ENCODE measurements at places on chromosomes 5 and 9.
A peak's percentile ranks its signal among the peaks of the same experiment; 100 is the strongest.

DNA sequence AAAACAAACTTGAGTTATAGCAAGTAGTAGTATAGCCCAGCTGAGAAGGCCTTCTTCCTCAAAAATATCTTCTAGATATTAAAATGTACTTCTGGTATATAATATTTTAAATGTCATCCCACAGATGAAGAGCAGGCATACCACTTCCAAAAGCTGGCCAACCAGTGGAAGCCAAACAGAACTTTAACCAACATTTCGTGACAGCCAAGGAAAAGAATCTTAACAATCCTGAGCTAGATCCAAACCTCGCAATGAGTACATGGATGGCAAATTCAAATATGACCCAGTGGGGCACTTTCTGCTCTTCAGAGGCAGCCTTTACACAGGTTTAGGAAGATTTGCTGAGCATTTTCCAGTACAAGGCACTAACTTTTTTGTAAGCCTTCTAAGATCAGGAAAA, 91.8 kb upstream of the ACO1 start:
- H3K27ac ChIP-seq, result no peak overlapping the region
- DNase-seq, result no peak
- no peak overlapping the region for H3K4me3 ChIP-seq

DNA sequence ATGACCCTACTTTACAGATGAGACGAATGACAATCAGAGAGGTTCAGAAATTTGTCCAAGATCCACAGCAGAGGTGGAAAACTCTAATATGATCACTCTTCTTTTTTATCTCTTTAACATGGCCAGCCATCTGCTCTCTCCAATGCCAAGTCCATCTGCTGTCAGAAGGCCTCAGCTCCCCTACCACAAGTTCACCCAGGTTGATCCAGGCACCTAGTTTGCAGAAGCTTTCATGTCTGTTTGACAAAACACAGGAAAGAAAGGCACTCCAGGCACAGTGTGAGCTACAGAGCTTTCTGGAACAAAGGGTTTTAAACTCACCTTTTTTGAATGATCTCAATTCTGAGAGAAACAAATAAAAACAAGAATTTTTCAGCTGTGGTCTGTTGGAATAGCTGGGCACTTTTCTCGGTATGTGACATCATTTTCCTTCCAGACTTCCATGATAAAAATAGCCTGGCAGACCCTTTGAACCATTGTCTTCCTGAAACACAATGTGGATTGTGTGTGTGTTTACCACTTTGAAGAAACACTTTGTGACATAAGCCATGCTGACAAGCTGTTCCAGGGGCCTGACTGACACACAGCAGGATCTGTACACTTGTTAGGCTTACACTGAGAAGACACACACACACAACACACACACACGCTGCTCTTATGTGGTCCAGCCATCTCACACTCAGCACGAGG, 214.3 kb downstream of the AGTPBP1 start:
- H3K27ac ChIP-seq, result peak overlapping the region; percentile 41
- H3K36me3 ChIP-seq, result no peaks in the 10 kb centered on the region
- H3K4me3 ChIP-seq, result no peak overlapping the region
- H3K27me3 ChIP-seq, result no peaks in the 10 kb centered on the region
- DNase-seq, result no peak

- no peaks in the 10 kb centered on the region for H3K4me1 ChIP-seq
- H3K27me3 ChIP-seq, result no peaks in the 10 kb centered on the region
- DNase-seq, result no peak
- H3K27ac ChIP-seq, result no peak overlapping the region
- no peaks in the 10 kb centered on the region for H3K36me3 ChIP-seq
Measured at GRCh38 chr5:160547872-160548271, 126.2 kb downstream of the PTTG1 start.

DNA sequence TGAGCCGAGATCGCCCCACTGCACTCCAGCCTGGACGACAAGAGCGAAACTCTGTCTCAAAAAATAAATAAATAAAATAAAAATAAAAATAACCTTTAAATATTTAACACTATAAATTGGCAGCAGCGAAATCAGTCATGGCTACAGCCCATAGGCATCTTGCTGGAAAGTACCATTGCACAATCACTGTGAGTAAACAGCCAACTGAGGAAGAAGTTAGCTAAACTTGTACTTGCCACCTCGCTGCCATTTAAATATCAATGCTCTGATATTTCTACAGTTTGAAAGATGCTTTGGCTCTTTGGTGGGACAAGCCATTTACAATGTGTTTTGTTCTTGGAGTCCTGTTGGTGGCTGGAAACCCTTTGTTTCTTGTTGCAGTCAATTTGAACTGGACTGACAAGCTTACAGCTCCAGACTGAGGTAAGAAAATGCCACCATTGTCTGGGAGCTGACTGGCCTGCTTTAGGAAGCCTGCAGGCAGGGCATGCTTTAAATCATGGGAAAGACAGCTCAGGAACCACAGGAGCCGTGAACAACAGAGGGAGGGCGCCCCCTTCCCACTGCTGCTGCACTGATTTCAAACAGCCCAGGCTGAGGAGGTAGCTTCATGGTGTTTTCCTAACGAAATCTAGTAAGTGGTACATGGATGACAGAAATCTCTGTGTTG, 322.8 kb upstream of the RFX3 start:
- H3K27me3 ChIP-seq, result no peaks in the 10 kb centered on the region
- H3K4me3 ChIP-seq, result no peak overlapping the region
- no peak for DNase-seq
- H3K36me3 ChIP-seq, result no peaks in the 10 kb centered on the region
- no peaks in the 10 kb centered on the region for H3K4me1 ChIP-seq

- peak; percentile 82 for DNase-seq
- no peaks in the 10 kb centered on the region for H3K4me1 ChIP-seq
- H3K4me3 ChIP-seq, result no peak overlapping the region
- no peaks in the 10 kb centered on the region for H3K36me3 ChIP-seq
- no peak overlapping the region for H3K27ac ChIP-seq
- H3K27me3 ChIP-seq, result no peaks in the 10 kb centered on the region
Measured at GRCh38 chr5:64147849-64148441, 17.7 kb upstream of the RNF180 start.
